ENCODE measurements at places on chromosomes 5 and 9. TPM values are rescaled to one million over a fixed set of nuclear protein-coding genes. Genes with fewer than 3 reads are reported as not detected.

- no peak overlapping the region for H3K4me3 ChIP-seq
- no peaks in the 10 kb centered on the region for H3K36me3 ChIP-seq
- no peak overlapping the region for H3K27ac ChIP-seq
Observed at GRCh38 chr9:133247632-133248031, 27.4 kb downstream of the ABO start.

MAP1B gene
- 134 TPM for total RNA-seq

GRCh38 chr5:151293624-151294023 is 9.9 kb downstream of the SLC36A3 start:
- H3K27me3 ChIP-seq: peaks cover 3% of the 10 kb centered on the region
- no peaks in the 10 kb centered on the region for H3K36me3 ChIP-seq
- H3K4me3 ChIP-seq: no peak overlapping the region
- no peak overlapping the region for H3K27ac ChIP-seq
- DNase-seq: no peak

HSD17B3 gene
- not detected for total RNA-seq

DNA sequence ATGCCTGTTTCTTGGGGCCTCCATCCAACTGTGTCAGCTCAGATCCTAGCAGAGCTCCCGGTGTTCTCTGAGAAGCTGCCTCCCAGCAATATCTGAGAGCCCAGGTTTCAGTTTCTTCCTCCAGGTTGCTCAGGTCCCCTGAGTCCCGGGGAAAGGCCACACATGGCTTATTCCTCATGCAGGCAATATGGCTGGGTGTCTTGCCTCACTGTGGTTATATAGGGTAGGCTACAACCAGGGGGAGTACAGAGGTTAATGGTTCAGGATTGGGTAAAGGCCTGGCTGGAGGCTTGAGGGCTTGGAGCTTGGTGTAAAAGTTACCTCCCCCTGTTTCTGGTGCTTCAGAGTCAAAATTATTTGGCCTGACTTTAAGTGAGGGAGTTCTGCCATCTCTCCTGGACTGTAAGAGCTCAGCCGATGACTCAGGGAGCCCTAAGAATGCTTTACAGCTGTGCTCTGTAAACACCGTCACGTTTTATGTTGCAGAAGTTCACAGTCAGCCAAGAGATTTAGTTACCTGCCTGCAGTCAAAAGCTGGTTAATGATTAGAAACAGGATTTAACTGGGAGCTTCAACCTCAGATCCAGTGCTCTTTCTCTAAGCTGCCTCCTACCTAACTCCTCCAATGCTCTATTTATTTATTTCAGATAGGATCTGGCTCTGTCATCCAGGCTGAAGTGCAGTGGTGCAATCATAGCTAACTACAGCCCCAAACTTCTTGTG is 24.3 kb upstream of the UBAP2 start:
- H3K4me3 ChIP-seq: no peak overlapping the region
- H3K4me1 ChIP-seq: no peaks in the 10 kb centered on the region
- H3K36me3 ChIP-seq: no peaks in the 10 kb centered on the region
- no peak overlapping the region for H3K27ac ChIP-seq

DNA sequence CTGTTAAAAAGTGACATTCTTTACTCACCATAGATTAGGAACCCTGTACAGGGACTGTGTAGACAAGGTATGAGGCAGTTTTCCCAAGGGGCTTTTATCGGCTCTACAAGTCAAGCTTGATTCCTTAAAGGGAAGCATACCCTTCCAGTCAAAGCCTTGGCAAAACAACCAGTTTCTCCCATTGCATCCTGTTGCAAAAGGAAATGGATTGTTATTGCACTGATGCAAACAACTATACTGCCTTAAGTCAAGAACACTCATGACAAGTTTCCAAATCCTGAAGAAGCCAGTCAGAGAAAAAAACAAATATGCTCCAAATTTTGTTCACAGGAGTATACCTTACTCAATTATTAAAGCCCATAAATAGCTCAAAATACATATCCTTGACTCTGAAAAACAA is 67.5 kb downstream of the RGMB start:
- H3K27ac ChIP-seq: no peak overlapping the region
- no peak overlapping the region for H3K4me3 ChIP-seq
- no peaks in the 10 kb centered on the region for H3K27me3 ChIP-seq
- no peaks in the 10 kb centered on the region for H3K36me3 ChIP-seq

DNA sequence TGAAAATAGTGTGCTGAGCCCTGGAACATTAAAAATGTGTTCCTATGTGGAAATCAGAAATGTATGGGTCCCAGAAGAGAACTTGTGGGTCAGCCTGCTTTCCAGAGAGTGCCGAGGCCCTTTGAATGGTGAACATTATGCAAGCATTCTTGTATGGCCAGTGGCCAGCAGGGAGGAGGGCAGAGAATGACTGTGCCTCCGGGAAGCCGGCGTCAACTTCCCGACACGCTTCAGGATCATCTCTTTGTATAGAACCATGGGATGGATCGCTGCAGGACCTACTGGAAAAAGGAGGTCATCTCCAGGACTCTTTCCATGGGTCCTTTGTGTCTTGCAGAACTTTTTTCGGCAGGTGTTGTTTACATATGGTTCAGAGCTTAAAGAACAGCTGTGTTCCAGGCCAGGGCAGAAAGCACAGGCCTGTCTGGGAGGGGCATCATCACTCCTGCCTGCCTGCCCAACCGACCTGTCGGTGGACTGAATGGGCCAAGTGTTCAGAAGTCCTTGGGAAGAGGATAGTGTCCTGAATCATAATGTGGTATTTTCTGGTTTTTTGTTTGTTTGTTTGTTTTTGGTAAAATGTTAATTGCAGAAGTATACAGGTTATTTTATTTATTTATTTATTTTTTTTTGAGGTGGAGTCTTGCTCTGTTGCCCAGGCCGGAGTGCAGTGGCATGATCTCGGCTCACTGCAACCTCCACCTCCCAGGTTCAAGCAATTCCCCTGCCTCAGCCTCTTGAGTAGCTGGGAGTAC is 9.0 kb downstream of the PRRC2B start:
- H3K36me3 ChIP-seq: peaks cover 8% of the 10 kb centered on the region
- DNase-seq: no peak
- no peaks in the 10 kb centered on the region for H3K27me3 ChIP-seq
- peaks cover 49% of the 10 kb centered on the region for H3K4me1 ChIP-seq

- no peak overlapping the region for H3K27ac ChIP-seq
- H3K27me3 ChIP-seq: no peaks in the 10 kb centered on the region
- H3K36me3 ChIP-seq: no peaks in the 10 kb centered on the region
- no peak for DNase-seq
- no peaks in the 10 kb centered on the region for H3K4me1 ChIP-seq
Observed at GRCh38 chr5:8333485-8333884, 464.5 kb downstream of the MTRR start.

CDC20B gene
- not detected for total RNA-seq

NOP16 gene
- total RNA-seq: 66.0 TPM

- H3K4me1 ChIP-seq: peaks cover 11% of the 10 kb centered on the region
- no peaks in the 10 kb centered on the region for H3K36me3 ChIP-seq
- H3K27ac ChIP-seq: no peak overlapping the region
- H3K4me3 ChIP-seq: no peak overlapping the region
- DNase-seq: peak; percentile 70
Observed at GRCh38 chr5:73908395-73908794, 282.4 kb downstream of the ARHGEF28 start.

DNA sequence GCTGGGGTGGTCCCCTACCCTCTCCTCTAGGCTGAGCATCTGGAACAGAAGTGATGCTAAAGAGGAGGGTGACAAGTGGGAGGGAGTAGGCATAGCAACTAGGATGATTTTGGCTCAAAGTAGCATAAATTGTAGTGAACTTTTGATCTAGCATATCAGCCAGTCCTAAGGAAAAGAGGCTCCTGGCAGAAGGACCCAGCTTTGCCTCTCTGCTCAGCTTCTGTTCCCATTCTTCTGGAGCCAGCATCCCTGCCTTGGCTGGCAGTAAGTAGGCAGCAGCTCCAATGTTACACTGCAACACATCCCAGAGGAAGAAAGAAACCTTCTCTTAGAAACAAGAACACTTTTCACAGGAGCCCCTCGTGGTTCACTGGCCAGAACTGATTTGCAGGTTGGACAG is 487.0 kb downstream of the MTRR start:
- no peak overlapping the region for H3K4me3 ChIP-seq
- no peaks in the 10 kb centered on the region for H3K4me1 ChIP-seq
- H3K27ac ChIP-seq: no peak overlapping the region

KIAA1958 gene
- total RNA-seq: 28.6 TPM

CHMP5 gene
- 74.6 TPM for total RNA-seq

RPL12 gene
- 1,114 TPM for total RNA-seq

VCAN gene
- 0.90 TPM for total RNA-seq

DMRT3 gene
- not detected for total RNA-seq

ZBTB43 gene
- 13.8 TPM for total RNA-seq

- H3K36me3 ChIP-seq: no peaks in the 10 kb centered on the region
- DNase-seq: no peak
- no peak overlapping the region for H3K27ac ChIP-seq
- no peaks in the 10 kb centered on the region for H3K4me1 ChIP-seq
- H3K27me3 ChIP-seq: peaks cover 63% of the 10 kb centered on the region
Observed at GRCh38 chr5:2008851-2009629, 126.3 kb upstream of the IRX4 start.

Data from A673 (cell line).